Foreskin keratinocyte (primary cell): ENCODE measurements at places on chromosomes 2 and 18. TPM values are rescaled to one million over a fixed set of nuclear protein-coding genes. Genes with fewer than 3 reads are reported as not detected.

Gene SMYD5
- 35.2 and 35.9 TPM in 2 replicates for total RNA-seq

DNA sequence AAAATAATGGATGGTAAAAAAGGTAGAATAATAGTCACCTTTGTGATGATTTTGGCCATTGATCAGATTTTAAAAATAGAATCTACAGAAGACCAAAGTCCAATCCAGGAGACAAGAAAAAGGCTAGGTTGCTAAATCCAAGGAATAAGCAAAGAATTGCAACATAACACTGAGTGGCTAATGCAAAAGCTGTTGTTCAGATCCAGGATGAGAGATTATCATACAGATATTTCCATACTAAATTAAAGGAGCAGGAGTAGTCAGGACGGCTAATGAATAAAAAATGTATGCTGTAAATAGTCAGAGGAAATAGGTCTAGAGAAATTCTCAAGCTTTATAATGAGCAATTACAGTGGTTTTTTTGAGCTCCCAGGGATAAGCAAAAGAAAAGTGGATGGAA lies 745.9 kb upstream of the ACVR2A start:
- DNase-seq = no peak

- DNase-seq = peak; percentile 39
Measured at GRCh38 chr2:105545730-105546627, 147.1 kb upstream of the FHL2 start.

DNA sequence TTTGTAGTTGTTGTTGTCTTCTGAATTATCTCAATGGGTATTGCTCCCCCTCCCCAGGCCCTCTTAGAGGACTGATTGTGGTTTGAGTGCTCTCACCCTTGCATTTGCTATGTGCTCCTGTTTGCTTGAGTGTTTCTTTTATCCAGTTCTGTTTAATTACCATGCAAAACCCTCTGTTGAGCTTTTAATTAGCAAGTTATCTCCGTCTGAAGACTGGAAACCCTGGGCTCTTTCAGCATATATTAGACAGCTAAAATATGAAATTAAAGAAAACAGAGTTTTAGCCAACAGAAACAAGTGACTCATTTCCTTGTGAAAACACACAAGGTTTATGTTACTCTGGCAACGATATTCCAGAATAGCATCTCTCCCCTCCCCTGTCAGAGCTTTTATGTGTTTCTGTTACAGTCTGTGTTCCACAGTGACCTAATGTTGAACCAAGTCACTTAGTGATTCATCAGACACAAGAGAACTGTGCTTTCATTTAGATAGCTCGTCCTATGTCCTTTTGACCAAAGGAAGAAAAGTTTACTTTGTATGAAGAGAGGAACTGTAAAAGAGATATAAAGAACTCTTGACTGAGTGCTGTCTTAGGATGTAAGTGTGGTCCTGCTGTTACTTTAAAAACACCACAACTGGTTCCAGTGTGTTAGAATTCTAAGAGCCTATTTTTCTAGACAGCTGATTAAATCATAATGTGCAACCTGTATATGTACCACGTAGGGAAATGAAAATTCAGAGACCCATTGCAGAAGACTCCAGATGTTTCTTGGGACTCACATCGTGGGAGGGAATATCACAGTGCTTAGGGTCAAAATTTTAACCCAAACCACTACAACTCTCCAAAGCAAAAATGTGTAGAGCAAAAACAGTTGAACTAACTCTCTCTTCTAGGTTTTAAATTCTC lies 172.8 kb upstream of the RBMS1 start:
- peak; percentile 89 for DNase-seq

Gene REG1B
- total RNA-seq = not detected in 2 replicates

DNA sequence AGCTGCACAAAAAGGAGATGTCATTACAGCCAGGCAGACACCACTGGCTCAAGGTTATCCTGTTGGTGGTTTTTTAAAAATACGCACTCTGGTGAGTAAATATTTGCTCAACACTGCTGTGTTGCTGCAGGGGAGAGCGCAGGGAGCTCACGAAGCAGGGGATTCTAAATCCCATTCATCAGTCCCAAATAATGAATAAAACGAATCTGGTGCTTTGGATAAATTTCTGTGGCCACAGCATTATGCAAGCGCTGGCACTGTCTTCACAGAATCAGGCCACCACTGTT lies 256.2 kb downstream of the HDAC4 start:
- no peak for DNase-seq

Gene MAB21L4
- total RNA-seq = 0.14 and 0.17 TPM in 2 replicates

Gene GAREM1
- total RNA-seq = 2.3 TPM in 2 replicates

DNA sequence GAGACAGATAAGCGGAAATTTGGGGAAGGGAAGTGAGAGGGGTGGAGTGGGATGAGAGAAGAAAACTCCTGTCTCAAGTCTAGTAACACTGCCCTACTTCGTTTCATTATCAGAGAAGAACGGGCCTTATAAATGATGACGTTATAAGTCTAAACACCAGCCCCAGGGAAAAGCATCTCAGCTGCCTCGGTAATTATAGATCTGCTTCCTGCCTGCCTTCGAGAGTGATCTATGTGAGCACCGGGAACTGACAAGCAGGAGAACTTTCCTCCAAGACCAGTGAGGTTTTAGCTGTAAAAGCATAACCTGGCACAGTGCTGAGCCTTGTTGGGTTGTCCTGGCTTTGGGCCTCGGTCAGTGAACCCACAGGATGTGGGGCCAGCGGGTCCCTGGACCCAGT lies 227.9 kb upstream of the SIX2 start:
- no peak for DNase-seq

DNA sequence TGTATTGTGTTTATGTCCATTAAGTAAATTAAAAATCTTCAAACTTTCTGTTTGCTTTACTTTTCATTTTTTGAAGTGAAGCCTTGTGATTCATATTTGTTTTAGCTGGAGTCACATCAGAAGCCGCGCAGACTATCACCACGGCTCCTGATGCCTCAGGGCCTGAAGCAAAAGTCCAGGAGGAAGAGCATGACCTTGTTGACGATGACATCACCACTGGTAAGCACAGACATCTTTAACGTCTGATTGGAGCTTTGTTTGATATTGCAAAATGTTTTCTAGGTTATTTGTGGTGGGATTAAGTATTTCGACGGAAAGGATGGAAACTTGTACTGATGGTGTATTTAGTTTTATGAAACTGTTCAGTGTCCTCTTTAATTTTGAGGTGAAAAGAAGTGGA lies 164.8 kb downstream of the WDR7 start:
- no peak for DNase-seq

- DNase-seq = no peak
Measured at GRCh38 chr2:151658081-151658480, 76.2 kb downstream of the NEB start.

Gene GCA
- 7.5 and 9.2 TPM in 2 replicates for total RNA-seq

Gene HOXD4
- 0.32 and 0.82 TPM in 2 replicates for total RNA-seq

Gene UGT1A9
- total RNA-seq = not detected in 2 replicates

Gene PPP1R1C
- total RNA-seq = 7.3 and 8.1 TPM in 2 replicates

DNA sequence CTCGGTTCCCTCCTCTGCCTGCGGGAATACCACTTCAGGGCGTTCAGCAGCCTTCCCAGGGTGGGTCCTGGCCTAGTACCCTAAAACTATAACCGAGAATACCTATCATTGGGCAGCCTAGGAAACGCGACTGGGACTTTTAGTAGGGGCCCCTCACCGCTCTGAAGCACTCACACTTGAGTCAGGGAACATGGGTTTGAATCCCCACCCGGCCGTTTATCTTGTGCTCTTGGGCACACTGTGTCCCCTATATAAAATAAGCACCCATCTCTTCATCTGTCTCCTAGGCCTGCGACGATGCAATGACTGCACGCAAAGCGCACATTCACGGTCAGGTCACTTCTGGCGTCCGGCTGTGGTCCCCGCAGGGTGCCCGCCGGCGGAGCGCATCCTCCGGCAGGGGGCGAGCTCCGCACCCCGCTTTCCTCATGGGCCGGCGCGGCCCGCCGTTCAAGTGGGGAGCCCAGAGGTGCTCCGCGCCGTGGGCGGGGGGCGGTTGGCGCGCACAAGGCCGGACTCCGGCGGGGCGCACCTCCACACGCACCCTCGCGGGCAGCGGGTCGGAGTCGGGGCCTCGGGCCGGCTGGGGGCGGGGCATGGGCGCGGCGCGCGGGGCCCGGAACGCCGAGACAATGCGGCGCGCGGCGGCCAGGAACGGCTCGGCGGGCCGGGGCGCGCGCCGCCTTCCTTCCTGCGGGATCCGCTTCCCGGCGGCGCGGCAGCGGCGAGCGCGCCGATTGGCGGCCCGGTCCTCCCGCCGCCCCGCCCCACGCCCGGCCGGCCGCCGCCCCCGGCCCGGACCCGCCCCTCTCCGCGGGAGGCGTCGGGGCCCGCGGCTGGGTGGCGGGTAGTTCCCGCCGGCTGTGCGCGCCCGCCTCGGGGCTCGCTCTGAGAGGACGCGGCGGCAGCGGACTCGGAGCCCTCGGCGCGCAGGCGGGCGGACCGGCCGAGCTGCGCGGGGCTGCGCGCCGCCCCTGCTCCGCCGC lies at the start of gene ASAP2:
Gene ASAP2 (plus strand): TSS at position 850 of the 986 bp plus-strand sequence. CDS start 293 bp downstream, outside the sequence.
- DNase-seq = no peak

Gene HOXD1
- total RNA-seq = not detected in 2 replicates

GRCh38 chr2:39483534-39483933 lies 46.4 kb upstream of the MAP4K3 start:
- DNase-seq = no peak
